ENCODE measurements at places on chromosomes 13 and 19.

DNA sequence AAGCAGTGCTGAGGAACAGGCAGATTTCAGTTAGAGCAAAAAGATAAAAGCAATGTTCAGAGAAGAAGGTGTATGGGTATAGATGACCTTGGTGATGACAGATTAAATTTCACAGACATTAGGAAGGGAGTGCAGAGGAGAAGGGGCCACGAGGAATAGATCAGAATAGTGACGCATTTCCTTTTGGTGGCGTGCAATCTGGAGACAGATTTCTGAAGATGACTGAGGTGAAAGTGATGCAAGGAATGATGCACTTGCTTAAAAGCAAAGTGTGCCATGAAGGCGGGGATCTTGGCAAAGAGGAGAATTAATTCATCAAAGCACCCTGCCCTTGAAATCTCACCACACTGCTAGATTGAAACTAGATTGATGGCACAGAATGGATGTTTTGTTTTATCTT, 202.4 kb downstream of the ITGBL1 start:
- no peaks in the 10 kb centered on the region for H3K4me1 ChIP-seq
- no peak overlapping the region for H3K27ac ChIP-seq
- H3K27me3 ChIP-seq: no peaks in the 10 kb centered on the region
- no peaks in the 10 kb centered on the region for H3K36me3 ChIP-seq

DNA sequence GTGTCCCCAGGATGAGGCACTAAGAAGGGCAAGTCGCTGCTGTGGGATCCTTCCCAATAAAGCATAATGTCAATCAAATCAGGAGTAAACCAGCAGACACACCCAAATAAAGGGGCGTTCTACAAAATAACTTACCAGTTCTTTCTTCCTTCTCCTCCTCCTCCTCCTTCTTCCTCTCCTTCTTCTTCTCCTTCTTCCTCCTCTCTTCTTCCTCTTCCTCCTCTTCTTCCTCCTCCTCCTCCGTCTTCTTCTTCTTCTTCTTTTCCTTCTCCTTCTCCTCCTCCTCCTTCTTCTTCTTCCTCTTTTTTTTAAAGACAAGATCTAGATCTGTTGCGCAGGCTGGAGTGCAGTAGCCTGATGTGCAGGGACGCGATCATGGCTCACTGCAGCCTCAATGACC, 225.8 kb downstream of the UQCRFS1 start:
- H3K4me3 ChIP-seq: no peak overlapping the region
- no peaks in the 10 kb centered on the region for H3K27me3 ChIP-seq
- H3K27ac ChIP-seq: no peak overlapping the region
- no peak for DNase-seq

DNA sequence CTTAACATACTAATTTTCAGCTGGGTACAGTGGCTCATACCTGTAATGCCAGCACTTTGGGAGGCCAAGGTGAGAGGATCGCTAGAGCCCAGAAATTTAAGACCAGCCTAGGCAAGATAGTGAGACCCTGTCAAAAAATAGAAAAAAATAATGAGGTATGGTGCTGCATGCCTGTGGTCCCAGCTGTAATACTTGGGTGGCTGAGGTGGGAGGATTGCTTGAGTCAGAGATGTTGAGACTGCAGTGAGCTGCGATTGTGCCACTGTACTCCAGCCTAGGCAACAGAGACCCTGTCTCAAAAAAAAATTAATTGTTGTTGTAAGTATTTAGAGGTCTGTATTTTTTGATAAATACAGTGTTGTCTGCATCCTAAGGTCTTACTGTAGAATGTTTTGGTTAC, 66.8 kb downstream of the FNDC3A start:
- no peaks in the 10 kb centered on the region for H3K27me3 ChIP-seq
- DNase-seq: no peak
- H3K4me3 ChIP-seq: no peak overlapping the region
- H3K27ac ChIP-seq: no peak overlapping the region
- H3K36me3 ChIP-seq: no peaks in the 10 kb centered on the region
- H3K4me1 ChIP-seq: no peaks in the 10 kb centered on the region

DNA sequence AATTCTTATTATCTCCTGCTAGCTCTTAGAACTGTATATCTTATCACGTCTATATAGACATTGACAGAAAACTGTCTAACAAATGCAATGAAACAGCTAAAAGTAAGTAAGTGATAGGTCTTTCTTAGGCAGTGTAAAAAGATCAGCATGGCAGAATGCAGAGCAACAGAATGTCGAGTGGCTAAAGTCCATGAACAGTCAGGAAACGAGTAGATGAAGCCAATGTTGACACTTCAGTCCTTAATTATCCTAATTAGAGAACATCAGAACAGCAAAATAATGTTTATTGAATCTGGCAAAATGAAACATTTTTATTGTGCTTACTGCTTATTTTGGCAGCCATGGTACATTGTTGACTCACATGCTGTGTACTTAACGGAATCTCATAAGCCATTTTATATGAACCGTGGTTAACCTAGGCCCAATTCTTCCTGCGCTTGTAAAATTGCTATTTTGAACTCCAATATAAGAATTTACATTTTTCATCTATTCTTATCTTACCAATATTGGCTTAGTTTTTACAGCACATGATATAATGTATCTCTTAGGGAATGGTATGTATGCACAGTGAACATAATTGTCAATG, 748.1 kb downstream of the DACH1 start:
- no peaks in the 10 kb centered on the region for H3K27me3 ChIP-seq
- DNase-seq: no peak
- no peaks in the 10 kb centered on the region for H3K36me3 ChIP-seq
- no peak overlapping the region for H3K4me3 ChIP-seq
- no peak overlapping the region for H3K27ac ChIP-seq

- H3K4me1 ChIP-seq: no peaks in the 10 kb centered on the region
- H3K36me3 ChIP-seq: no peaks in the 10 kb centered on the region
- H3K27ac ChIP-seq: no peak overlapping the region
- peak; percentile 6 for DNase-seq
These were observed 53.9 kb downstream of the C13orf46 start for GRCh38 chr13:113919761-113920559.

- H3K4me1 ChIP-seq: peaks cover 13% of the 10 kb centered on the region
- DNase-seq: no peak
- H3K27ac ChIP-seq: no peak overlapping the region
- H3K27me3 ChIP-seq: no peaks in the 10 kb centered on the region
These were observed 21.2 kb upstream of the GTF3A start for GRCh38 chr13:27403203-27403678.

GRCh38 chr19:2663920-2664571, 38.4 kb downstream of the GNG7 start:
- no peaks in the 10 kb centered on the region for H3K4me1 ChIP-seq
- H3K27ac ChIP-seq: peak overlapping the region; percentile 61
- no peak overlapping the region for H3K4me3 ChIP-seq
- peak; percentile 86 for DNase-seq
- no peaks in the 10 kb centered on the region for H3K36me3 ChIP-seq
- H3K27me3 ChIP-seq: no peaks in the 10 kb centered on the region

DNA sequence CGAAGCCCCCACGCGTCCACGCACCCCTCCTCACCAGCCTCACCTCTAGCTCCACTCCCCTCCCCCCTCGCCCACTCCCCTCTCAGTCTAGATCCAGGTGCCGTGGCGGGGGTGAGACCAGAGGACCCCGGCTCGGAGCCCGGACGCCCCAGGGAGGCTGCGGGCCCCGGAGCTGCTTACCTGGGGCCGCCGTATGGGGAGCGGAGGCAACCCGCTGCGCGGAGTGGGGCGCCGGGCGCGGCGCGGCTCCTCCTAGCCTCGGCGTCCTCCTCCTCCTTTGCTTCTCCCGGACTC, 353 bp downstream of the ENOX1 start:
- no peaks in the 10 kb centered on the region for H3K27me3 ChIP-seq
- no peaks in the 10 kb centered on the region for H3K4me1 ChIP-seq
- peak overlapping the region; percentile 70 for H3K4me3 ChIP-seq
- peak overlapping the region; percentile 69 for H3K27ac ChIP-seq
- no peaks in the 10 kb centered on the region for H3K36me3 ChIP-seq

GRCh38 chr13:56713656-56714055, 427.1 kb upstream of the PRR20A start:
- no peak for DNase-seq
- no peak overlapping the region for H3K4me3 ChIP-seq
- H3K4me1 ChIP-seq: no peaks in the 10 kb centered on the region
- no peak overlapping the region for H3K27ac ChIP-seq

DNA sequence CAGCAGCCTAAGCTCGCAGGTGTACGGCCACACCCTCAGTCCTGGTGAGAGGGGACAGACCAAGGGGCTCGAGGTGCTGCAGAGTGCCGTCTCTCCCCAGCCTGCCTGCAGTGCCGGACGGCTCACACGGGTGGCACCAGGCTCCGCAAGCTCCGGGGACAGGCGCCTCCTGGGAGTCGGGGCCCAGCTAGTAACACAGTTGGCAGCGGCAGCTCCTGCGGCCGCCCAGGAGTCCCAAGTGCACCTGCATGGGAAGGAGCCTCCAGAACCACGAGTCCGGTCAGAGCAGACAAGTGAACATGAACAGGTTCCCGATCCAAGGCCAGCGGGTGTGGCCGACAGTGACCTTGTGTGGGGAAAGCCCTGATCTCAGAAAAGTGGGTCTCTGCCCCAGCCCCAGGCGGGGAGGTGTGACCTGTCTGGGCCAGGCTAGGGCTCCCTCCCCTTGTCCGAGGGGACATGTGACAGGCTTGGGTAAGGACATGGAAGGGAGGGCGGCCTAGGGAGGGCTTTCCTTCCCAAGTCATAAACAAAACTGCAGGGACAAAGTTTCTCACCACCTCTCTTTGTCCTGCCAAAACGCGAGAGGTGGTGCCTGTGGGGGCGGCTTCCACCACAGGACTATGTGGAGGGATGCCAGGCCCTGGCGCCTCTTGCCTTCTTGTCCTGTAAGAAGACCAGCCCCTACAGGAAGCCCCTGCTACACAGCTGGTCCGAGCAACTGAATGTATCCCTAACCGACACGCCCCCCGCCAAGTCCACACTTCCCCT, 46.5 kb downstream of the MLLT1 start:
- peaks cover 19% of the 10 kb centered on the region for H3K4me1 ChIP-seq
- no peak overlapping the region for H3K4me3 ChIP-seq
- no peaks in the 10 kb centered on the region for H3K36me3 ChIP-seq
- no peaks in the 10 kb centered on the region for H3K27me3 ChIP-seq

- H3K27ac ChIP-seq: no peak overlapping the region
- peaks cover 3% of the 10 kb centered on the region for H3K4me1 ChIP-seq
- no peak for DNase-seq
- H3K4me3 ChIP-seq: no peak overlapping the region
- H3K36me3 ChIP-seq: no peaks in the 10 kb centered on the region
These were observed 1.6 kb upstream of the CACNG6 start for GRCh38 chr19:53989600-53990533.

DNA sequence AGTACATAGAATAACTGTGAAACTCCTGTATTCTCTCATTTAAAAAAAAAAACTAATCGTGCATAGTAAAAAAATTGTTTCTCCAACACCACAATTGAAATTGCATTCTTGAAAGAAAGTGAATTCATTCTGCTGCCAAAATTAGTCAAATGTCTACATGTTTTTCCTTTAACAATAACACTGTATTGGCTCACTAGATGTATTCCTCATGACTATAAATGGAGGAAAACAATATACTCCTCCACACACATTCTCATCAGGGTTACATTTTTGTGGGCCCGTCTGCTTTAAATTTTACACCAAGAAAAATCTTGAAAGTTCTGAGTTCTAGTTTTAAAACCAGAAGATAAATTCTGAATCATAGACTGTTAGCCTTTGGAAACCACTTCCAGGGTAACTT, 233.6 kb downstream of the KLF12 start:
- no peak overlapping the region for H3K27ac ChIP-seq
- H3K4me3 ChIP-seq: no peak overlapping the region
- DNase-seq: no peak
- H3K4me1 ChIP-seq: no peaks in the 10 kb centered on the region

DNA sequence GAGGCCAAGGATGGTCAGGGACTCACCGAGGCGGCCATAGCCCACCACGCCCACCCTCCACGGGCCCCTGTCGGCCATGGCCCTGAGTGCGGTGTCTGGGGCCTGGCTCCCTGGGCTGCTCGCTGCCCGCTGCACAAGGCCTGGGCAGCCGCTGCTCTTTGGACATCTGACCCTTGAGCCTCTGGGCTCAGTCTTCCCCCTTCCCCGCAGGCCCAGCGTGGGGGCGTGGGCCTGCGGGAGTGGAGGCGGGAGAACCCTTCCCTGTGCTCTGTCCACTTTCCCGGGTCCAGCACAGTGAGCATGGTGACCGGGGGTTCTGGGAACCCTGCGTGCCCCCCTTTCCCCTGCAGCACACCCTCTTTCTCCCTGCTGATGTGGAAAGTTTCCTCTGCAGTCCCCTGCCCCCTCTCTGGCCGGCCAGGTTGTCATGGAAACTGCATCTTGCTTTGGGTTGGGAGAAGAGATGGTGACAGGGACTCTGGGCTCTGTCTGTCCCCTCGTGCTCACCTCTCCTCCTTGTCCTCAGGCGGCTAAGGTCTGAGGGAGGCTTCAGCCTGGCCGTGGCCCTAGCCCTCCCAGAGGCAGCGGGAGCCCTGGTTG, at the start of gene ASPDH:
Gene ASPDH (minus strand): TSS at position 168 of the 600 bp plus-strand sequence. CDS start 90 bp downstream, at position 78.
- no peak for DNase-seq
- no peaks in the 10 kb centered on the region for H3K27me3 ChIP-seq
- no peaks in the 10 kb centered on the region for H3K36me3 ChIP-seq
- H3K27ac ChIP-seq: no peak within 1 kb of the TSS

DNA sequence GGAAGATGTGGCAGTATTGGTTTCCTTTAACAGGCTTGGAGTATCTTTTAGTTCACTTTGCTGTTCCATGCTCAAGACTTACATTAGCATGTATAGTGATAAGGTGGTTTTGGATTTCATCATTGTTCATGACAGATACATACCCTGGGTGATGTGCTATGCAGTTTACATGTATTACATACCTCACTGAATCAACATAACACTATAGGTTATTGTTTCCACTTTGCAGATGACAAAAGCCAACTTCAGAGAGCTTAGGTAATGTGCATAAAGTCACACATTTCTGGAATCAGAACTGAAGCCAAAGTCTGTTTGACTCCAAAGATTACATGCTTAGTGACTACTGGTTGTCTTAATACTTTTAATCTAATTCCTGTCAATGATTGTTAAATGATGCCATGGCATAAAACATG, 7.1 kb downstream of the COMMD6 start:
- DNase-seq: no peak
- no peak overlapping the region for H3K27ac ChIP-seq
- no peaks in the 10 kb centered on the region for H3K27me3 ChIP-seq
- no peaks in the 10 kb centered on the region for H3K4me1 ChIP-seq
- H3K4me3 ChIP-seq: no peak overlapping the region

GRCh38 chr13:99159331-99160061, 41.2 kb upstream of the UBAC2 start:
- H3K27ac ChIP-seq: no peak overlapping the region
- H3K36me3 ChIP-seq: no peaks in the 10 kb centered on the region
- H3K4me3 ChIP-seq: no peak overlapping the region
- H3K27me3 ChIP-seq: no peaks in the 10 kb centered on the region
